ENCODE measurements at places on chromosomes 1 and 21.

GRCh38 chr1:200391747-200392146, 18.1 kb downstream of the ZNF281 start:
- DNase-seq = no peak

- DNase-seq = no peak
Observed at GRCh38 chr1:27074175-27074780, 61.6 kb upstream of the TENT5B start.

- DNase-seq = no peak
Observed at GRCh38 chr1:115436596-115436995, 98.5 kb upstream of the NGF start.

GRCh38 chr1:184297244-184297750, 89.5 kb upstream of the C1orf21 start:
- no peak for DNase-seq

GRCh38 chr1:6003568-6004411, 11.6 kb upstream of the NPHP4 start:
- DNase-seq = peak; percentile 33

- DNase-seq = no peak
Observed at GRCh38 chr1:229296541-229296941, 25.6 kb downstream of the RAB4A start.

DNA sequence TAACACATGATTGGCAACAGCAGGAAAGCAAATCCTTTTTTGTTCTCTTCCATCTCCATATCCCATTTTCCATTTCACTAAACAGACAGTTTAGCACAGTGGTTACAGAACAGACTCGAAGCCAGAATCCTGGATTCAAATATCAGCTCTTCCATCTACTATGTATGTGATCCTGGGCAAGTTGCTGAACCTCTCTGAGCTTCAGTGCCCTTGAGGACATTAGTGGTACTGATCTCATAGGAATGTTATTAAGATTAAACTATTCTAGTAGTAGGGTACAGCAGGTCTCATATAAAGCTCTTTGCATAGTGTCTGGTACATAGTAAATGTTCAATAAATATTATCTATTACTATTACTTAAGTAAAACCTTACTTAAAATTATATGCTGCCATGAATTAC, 13.8 kb upstream of the HHIPL2 start:
- DNase-seq = no peak

DNA sequence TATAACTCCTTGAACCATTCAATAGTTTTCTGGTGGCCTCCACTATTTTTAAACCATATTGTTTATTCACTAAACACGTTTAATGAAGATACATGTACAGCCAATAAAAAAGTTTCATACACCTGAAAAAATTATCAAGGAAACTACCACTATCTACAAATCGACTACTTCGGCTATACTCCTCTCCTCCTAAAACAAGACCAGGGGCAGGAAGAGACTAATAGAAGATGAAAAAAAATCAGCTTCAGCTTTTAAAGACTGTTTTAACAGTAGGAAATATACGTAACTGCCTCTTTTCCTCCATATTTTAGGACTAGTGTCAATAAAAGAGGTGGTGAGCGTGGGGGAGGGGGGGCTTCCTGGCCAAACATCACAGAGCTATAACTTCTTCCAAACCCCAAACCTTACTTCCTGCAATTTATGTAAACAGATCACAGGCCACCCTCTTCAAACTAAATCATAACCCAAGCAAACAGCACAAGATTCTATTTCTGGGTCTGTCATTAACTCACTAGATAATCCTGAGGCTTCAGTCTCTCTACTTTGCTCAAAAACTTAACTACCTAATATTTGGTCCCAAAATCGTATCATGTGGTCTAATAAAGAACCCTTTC, 15.1 kb downstream of the FOXJ3 start:
- DNase-seq = peak; percentile 73

GRCh38 chr1:208234721-208235120, 9.5 kb downstream of the PLXNA2 start:
- DNase-seq = no peak

DNA sequence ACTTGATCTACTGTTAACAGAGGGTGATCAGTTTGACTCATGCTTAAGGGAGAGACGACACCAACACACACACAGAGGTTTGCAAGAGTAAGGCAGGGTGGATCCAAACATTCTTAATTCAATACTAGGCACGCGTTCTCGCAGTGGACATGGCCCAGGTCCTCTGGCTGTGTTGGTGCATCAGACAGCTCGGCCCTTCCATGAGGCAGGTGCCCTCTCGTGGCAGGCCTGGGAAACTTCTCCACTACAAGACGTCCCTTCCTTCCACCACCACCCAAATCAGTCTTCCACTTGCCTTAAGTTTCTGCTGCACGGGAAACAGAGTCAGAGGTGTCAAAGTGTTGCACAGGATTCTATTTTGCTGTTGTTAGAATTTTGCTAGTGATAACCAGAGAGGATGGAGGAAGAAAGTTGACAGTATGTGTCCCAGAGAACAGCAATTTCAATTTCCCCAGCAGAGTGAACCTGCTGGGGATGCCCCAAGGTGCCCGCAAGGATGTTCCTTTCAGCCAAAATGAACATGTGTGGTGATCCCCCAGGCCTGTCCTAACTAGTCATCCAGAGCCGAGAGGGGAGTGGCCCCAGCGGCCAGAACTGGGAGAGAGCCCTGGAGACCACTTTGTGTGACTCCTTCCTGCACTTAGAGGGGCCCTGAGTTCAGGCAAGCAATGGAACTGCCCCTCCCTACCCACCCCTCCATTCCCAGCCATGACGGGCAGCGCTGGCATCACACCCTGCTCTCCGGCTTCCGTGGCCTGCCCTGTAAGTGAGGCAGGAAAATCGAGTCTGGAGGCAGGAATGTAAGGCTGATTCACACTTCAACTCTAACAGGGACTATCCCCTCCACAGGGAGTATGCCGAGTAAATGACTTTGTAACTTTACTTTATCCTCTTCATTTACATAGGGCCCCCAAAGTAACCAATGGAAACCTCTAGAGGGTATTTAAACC, 34.8 kb downstream of the MX1 start:
- DNase-seq = peak; percentile 46

DNA sequence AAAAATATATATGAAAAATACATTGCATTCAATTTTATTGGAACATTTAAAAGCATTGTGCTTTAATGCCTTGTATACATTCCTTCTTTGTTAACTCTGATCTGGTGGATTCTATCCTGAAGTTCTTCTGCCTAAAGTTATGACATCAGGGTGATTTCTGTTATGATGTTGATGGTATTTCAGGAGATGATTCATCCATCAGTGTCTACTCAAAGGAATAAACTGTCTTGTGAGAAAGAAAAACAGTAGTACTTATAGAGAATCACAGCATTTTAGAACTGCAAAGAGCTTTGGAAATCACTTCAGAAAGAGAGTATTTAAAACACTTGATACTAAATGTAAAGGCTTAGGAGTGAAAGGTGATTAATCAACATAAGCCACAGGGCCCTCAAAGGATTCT, 155.7 kb downstream of the PTPRC start:
- DNase-seq = no peak

GRCh38 chr21:28224191-28224726, 768.4 kb downstream of the LTN1 start:
- DNase-seq = no peak

GRCh38 chr1:219459351-219460080, 153.4 kb downstream of the ZC3H11B start:
- no peak for DNase-seq

- DNase-seq = no peak
Observed at GRCh38 chr1:113653741-113654140, 105.5 kb downstream of the PHTF1 start.

DNA sequence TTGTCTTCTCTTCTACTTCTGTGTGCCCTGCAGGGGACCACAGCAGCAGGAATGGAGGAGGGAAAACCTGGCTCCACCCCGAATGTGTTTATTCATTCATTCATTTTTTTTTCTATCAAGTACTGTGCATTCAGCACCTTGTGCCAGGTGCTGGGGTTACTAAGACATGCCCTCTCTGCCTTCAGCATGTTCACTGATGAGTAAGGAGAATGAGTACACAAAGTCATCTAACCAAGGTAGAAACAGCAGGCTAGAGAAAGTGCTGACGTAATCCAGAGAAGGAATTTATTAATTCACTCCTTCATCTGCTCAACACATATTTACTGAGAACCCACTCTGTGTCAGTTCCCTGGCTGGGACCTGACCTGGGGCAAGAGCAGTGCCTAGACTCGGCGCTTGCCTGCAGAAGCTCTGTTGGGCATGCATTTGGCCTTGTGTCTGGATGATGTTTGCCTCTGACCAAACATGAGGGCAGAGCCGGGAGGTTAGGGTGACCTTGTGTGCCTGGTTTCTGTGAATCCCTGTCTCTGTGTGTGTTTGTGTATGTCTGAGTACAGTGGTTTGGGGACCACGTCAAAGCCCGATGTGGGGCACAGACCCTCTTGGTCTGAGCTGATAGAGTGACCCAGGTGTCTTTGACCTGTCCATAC, 3.3 kb upstream of the MYOG start:
- no peak for DNase-seq

DNA sequence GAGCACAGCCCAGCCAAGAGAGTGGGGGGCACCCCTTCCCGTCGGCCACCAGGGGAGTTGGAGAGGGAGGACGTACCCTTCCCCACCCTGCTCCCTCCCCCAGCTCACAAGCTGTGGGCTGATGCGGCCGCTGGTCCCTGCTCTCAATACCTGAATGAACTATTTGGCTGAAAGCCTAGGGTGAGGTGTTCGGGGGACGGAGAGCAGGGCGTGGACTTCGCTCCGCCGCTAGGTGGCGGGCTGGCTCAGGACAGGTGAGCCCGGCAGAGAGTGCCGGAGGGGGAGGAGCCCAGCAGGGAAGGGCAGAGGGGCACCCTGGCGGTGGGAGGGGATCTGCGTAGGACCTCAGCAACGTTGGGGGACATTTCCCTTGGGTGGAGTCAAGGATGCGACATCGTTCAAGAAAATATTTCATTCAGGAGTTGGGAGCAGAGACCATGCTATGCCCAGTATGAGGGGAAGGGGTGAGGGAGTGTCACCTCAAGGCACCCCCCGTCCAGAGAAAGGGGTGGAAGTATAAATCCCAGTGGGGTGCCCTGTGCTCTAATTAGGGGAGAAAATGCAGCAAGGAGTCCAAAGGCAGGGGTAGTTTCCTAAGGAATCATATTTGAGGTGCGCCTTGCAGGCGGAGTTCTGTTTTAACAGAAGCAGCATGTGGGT, 12.0 kb upstream of the RHBG start:
- DNase-seq = peak; percentile 60

- peak; percentile 62 for DNase-seq
Observed at GRCh38 chr1:27878039-27878438, 5.7 kb downstream of the THEMIS2 start.

GRCh38 chr1:90387805-90388204, 329.3 kb downstream of the BARHL2 start:
- no peak for DNase-seq

DNA sequence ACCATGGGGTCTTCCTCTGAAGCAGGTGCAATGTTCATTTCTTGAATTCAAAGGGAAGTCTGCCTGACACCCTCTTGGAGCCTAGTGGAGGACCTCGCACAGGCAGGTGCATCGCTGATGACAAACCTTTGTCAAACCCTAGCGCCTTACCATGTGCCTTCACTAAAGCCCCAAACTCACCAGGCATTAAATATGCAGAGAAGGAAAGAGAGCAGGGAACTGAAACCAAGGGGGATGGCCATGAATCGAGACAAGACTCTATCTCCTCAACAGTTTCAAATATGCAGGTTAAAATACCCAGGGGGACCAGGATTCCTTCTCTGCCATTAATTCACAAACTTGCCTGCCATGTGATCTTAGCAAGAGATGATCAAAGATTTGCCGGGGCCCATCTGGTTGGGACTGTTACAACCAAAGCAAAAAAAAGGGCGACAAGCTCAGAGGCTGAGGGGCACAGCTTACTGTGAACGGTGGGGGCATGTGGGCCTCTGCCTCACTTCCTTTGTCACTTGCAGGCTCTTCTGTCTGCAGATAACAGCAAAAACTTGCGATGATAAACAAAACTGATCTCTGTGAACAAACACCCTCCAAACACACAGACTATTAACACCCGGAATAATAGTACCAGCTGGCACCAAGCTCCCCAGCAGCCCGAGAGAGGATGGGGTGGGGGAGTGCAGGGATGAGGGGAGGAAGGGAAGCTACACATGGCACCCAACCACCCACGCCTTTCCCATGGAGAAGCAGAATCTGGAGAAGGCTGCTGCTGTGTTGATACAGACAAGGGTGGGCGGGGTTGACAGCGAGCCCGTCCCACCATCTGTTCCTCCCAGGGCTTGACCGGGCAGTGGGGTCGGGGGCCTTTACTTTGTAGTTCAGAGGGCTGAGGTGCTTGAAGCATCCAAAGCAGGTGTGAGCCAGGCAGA, 33.9 kb downstream of the TMEM63A start:
- DNase-seq = peak; percentile 58

GRCh38 chr1:37471345-37472231, 2.8 kb upstream of the ZC3H12A start:
- DNase-seq = no peak

DNA sequence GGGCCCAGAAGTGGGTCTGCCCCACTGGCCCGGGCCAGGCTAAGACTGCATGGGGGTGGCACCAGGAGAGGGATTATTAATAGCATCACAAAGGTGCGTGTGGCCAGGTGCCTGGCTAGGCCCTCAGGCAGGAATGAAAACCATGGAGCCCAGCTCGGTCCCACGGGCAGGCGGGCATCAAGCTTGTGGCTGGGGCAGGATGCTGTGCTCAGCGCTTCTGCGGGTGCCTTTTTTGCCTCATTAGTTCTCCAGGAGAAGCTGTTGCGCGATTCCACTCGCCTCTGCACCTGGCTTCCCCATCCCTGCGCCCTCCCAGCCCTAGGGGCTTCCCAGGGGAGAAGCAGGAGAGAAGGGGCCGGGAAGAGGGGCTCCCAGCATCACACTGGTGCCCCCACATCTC, 39.3 kb downstream of the CITED4 start:
- DNase-seq = no peak

DNA sequence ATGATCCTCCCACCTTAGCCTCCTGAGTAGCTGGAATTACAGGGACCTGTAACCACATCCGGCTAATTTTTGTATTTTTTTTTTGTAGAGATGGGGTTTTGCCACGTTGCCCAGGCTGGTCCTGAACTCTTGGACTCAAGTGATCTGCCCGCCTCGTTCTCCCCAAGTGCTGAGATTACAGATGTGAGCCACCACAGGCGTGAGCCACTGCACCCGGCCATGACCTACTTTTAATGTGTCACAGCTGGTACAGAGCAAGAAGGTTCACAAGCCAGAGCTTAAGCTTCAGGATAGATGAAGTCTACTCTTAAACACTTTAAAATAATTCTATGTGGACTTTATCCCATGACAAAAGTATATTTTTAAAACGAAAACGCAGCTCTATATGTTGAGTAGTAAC, 23.6 kb downstream of the ACBD3 start:
- no peak for DNase-seq

- no peak for DNase-seq
Observed at GRCh38 chr1:185360714-185361113, 43.7 kb upstream of the IVNS1ABP start.

- DNase-seq = peak; percentile 29
Observed at GRCh38 chr1:160030657-160031364, 979 bp downstream of the PIGM start.

- DNase-seq = no peak
Observed at GRCh38 chr1:16181887-16182719, 26.2 kb upstream of the EPHA2 start.

DNA sequence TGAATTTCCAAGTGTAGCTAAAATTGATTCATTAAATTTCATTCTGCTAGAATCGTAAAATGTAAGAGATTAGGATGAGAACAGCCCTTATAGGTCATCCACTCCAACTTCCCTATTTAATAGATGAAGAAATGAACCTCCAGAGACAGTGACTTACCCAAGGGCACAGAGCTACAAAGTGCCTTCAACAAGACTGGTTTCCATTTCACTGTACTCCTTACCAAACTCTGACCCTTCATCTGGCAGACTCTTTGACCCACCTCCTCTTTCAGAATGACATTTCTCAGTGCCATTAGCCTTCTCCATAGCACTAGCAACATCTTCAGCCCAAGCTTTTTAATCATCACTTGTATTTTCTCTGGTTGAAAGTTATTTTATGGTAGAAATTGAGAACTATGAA, 161.3 kb downstream of the NEK7 start:
- DNase-seq = no peak
